ENCODE measurements at places on chromosomes 11 and 22.
A peak's percentile ranks its signal among the peaks of the same experiment; 100 is the strongest.

- DNase-seq: no peak
Observed at GRCh38 chr11:11420899-11421285, 67.8 kb upstream of the CSNK2A3 start.

- peak; percentile 46 for DNase-seq
Observed at GRCh38 chr22:24141586-24141985, 39.7 kb upstream of the SUSD2 start.

DNA sequence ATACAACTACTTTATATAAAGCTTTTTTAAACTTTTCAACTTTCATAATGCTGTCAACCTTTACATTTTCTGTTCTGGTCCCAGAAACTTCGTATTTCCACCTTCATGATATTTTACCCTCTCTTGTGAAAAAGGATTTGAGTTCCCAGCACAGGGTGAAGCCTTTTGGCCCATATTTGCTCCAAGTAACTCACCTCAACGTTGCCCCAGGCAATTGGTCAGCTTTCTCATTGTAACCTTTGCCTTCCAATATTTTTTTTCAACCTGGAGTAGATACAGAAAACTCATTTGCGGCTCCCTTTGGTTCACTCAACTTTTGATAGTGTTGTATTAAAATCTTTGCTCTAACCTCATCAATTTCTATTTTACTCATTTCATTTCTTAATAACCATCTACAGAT, 21.1 kb upstream of the FAR1 start:
- DNase-seq: no peak

- no peak for DNase-seq
Observed at GRCh38 chr22:26447584-26448329, 18.7 kb downstream of the ASPHD2 start.

DNA sequence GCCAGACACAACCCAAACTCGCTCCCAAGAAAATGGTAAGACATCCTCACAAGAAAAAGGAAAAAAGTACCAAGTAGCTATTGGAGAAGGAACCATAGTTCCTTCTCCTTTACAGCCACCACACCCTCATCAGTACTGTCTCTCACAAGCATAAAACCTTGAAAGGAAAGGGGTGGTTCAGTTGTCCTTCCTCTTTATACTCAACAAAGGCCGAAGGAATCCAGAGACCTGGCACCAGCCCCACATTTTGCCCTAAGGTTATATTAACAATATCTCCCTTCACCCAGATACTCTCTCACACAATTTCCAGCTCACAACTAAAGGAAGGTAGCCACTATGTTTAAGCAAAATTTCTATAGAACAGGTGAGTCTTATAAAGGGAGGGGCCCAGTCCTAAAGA, 8.5 kb downstream of the FHIP1B start:
- DNase-seq: no peak

DNA sequence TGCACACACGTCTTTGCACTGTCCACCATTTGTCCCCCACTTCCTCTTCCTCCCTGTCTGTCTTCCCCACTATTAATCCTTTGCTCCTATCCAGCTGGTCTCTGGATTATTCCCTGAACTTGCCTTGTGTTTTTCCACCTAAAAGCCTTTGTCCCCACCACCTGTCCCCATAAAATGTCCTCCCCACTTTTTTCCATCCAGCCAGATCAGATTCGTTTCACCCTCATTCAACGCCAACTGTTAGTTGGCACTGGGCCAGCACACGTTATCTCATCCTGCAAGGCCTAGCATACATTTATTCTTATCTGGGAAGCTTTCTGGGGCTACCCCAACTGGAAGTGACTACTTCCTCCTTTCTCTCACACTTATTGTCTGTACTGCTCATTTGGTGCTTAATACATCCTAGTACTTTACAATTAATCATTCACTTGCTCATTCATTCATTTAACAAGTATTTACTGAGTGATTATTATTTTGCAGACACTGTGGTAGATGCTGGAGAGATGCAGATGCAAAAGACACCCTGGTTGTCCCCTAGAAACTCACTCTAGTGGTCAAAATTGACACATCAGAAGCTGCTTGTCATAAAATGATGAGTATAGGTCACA, 96.2 kb downstream of the RASSF10 start:
- no peak for DNase-seq

- DNase-seq: no peak
Observed at GRCh38 chr11:1473011-1473628, 13.5 kb downstream of the MOB2 start.

DNA sequence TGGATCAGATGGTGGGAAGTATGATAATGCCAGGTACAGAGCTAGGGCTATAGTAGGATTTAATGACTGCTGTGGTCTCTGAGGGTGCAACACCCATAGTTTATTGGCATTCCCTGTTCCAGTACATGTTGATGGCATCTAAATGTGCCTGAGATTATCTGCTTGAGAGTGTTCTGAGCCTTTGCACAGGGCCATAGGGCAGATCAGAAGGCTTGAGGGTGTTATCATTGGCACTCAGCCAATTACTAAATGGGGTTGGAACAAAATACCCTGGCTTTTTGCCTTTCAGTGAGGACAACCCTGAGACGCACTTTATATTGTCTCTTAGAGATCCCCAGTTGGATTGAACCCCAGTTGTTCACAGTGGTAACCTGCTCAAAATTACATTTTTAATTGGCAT, 6.7 kb downstream of the SLC5A12 start:
- DNase-seq: no peak

GRCh38 chr11:69145050-69145380, 10.7 kb upstream of the SMIM38 start:
- DNase-seq: peak; percentile 46

- no peak for DNase-seq
Observed at GRCh38 chr11:30254307-30255298, 23.8 kb downstream of the FSHB start.

DNA sequence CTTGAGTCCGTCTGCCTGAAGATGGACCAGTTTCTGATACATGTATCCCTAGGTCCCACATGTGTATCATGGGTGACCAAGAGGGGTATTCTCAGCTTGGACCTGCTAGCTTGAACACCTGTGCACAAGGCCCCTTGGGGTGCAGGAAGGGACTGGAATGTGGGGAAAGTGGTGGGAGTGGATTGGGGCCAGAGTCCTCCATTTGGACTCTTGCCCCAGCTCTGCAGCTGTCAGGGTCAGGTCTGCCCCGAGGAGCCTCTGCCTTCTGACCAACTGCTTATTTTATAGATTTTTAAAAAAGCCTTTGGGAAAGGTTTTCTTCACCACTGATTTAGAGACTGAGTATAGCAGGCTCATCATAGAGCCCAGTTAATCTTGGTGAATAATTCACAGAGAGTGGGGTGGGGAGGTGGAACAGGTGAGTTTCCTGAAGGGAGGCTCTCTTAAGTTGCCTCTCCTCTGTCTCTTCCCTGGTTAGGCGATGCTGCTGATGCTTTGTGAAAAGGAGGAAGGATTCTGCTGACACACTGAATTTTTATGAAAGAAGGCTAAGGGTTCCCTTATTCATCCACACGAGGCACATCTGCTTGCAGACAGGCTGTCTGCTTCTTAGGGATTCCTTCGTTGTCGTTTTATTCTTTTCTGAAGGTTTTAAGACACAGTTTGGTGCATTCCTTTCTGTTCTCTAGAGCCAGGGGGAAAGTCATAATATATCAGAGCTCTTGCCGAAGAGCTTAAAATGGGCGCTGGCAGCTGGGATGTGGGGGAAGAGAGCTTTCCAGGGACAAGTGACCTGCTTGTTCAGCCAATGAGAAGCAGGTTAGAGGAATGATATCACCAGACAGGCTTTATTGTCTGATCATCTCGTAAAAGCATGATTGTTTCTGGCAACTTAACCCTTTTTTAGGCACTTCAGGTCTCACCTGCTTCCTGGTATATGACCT, 19.9 kb downstream of the TRIM44 start:
- DNase-seq: peak; percentile 22

DNA sequence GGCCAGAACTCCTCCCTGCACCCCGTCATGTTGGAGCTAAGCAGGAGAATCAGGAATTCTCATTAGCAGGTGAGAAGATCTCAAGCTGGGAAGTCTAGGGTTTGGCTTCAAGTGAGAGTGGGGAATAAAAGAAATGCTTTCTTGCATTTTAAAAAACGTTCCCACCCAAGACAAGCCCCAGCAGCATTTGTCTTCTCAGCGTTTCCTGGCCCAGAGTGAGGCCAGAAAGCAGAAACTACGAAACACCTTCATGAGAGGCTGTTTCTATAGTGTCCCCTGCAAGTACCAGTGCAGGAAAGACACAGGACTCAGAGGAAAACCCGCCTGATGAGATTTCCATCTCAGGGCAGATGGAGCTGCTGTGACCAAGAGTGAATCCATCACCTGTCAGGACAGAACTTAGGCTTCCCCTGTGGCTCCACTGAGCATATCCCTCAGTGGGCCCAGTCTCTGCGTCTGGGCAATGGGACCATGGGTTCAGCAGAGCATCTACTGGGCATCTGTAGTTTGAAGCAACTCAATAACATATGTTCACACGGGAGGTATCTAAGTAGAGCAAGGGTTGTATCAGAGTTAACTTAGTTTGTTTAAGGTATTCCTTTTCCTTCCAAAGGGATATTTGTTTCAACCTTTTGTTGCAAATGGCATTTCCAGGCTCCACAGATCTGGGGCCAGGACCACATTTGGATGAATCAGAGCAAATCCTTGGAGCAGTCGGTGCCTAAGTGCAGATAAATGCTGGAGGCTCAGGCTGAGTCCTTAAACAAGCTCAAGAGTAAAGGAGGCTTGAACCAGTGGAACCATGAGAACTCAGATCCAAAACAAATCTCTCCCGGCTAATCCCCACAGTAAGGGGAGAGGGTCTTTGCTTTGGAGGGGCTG, 548.3 kb downstream of the MIAT start:
- no peak for DNase-seq

DNA sequence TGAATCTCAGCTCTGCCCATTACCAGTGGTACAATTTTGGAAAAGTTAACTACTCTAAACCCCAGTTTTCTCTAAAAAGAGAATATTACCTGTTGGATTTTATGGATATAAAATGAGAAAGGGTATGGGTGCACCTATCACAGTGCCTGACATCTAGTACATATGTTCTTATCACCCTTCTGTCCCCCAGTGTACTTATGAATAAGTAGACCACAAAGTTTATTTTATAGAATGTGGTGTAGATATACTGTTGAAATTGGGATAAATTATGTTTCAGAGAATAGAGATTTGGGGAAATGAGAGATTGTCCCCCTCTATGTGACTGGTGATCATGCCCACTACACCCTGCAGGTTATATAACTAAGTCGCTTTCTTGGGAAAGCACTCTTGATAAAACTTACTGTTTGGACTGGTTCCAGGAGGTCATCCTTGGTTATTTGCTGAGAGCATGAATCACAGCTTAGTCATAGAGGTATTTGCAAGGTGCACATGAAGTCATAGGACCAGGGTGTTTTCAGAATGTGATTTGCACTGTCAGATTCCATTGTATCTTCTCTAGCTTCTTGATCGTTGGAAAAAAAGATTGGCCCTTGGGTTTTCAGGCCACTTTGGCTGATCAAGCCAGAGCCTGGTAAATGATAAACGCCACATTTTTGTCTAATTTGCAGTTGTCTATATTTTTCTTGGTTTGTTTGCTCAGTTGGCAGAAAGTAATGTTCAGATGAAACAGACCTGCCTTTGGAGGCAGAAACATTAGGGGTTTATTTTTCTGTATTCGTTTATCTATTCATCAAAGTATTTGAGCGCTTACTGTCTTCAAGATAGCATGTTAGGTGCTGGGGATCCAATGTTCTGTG, 21.3 kb downstream of the STX3 start:
- no peak for DNase-seq

- DNase-seq: peak; percentile 67
Observed at GRCh38 chr11:84800755-84801346, 826.3 kb downstream of the DLG2 start.

GRCh38 chr11:72350752-72351151, 83.6 kb downstream of the CLPB start:
- DNase-seq: no peak

- DNase-seq: no peak
Observed at GRCh38 chr11:75174781-75175370, 24.0 kb downstream of the SLCO2B1 start.

Data from AG20443 (cell line).